ENCODE measurements at places on chromosomes 5 and 9. TPM values are rescaled to one million over a fixed set of nuclear protein-coding genes. Genes with fewer than 3 reads are reported as not detected.

PCDHGA5 gene
- total RNA-seq, result 1.5 TPM

FOXD4 gene
- 0.19 TPM for total RNA-seq

CNTNAP3 gene
- total RNA-seq, result 102 TPM

PCDH1 gene
- total RNA-seq, result 211 TPM

FCN1 gene
- not detected for total RNA-seq

PCDHB13 gene
- 1.3 TPM for total RNA-seq

PTGER4 gene
- total RNA-seq, result 83.0 TPM

BTNL8 gene
- not detected for total RNA-seq

GFI1B gene
- total RNA-seq, result not detected

KCNMB1 gene
- not detected for total RNA-seq

Measured in vein endothelial cell (primary cell).